CD4-positive, alpha-beta T cell treated with Interleukin-21 for 1 hour (primary cell): ENCODE measurements at places on chromosomes 5 and 9.
A peak's percentile ranks its signal among the peaks of the same experiment; 100 is the strongest.

DNA sequence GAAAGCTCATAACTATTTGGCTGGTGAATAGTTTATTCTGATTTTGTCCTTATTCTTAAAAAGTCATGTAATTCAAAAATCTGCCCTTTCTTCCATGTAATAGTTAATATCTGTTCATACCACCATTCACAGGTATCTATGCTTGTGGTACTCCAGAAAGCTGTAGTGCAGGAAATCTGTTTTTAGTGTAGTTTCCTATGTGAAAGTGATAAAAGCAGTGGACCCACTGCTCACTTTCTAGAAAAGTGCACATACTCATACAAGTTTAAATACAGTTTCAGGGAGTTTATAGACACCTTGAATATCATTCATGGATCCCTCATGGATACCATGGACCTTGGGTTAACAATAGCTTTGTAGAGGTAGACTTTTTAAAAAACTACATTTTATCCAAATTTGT lies 20.2 kb downstream of the PBX3 start:
- no peak for DNase-seq

DNA sequence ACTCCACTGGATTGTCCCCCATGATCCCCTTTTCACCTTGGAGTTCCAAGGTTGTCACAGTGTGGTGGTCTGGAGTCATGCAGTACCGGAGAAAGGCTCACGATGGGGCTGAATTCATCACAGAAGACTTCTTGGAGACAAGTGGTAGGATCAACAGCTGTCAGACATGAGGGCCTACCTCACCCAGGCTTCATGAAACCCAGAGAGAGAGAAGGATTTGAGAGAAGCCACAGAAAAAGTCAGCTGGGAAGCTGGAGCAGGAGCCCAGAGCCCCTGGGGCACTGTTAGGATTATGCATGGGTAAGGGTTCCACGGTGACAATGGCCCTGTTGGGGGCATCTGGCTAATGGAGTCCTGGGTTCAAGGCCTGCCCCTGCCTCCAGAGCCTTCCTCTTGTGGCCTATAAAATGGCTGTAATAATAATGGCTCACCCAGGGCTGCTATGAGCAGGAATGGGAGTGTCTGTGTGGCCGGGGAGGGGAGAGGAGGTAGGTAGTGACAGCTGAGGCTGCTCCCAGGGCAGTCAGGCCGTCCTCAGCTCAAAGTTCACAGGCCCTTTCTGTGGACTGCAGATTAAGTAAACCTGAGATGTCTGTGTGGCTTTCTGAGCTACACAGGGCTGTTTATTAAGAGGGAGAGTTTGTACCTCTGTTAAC lies 910 bp downstream of the TRIM14 start:
- peak; percentile 71 for DNase-seq

- DNase-seq, result no peak
These were observed 26.5 kb downstream of the OGN start for GRCh38 chr9:92377876-92378275.

DNA sequence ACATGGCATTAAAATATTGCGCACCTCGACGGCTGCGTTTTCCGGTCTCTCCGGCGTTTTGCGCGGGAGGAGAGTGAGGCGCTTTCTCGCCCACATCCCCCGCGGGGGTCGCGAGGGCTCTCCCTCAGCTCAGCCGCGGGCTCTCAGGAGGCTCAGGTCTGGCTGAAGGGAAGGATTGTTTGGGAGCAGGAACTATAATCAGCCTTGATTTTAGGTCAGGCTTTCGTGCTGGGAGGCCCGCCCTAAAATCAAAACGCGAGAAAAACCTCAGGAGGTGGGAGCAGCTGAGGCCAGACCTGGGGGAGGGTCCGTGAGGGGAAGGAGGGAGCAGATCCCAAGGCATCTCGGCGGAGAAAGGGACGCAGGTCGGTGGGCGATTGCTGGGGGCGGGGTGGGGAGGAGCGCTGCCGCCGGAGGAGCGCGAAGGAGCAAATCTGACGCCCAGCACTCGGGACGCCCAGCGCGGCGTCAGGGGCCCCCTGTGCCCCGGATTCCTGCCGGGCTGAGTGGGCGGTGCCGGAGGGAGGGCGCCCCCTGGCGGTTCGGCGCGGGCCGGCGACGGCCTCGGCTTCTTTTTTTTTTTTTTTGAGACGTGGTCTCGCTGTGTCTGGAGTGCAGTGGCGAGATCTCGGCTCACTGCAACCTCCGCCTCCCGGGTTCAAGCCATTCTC lies 18.7 kb upstream of the RNF130 start:
- DNase-seq, result peak; percentile 80

GRCh38 chr5:128378196-128378595 lies 159.8 kb downstream of the FBN2 start:
- no peak for DNase-seq

GRCh38 chr9:126550891-126551351 lies 62.8 kb upstream of the LMX1B start:
- no peak for DNase-seq

- DNase-seq, result no peak
These were observed 30.3 kb downstream of the MAN2A1 start for GRCh38 chr5:109719978-109720377.

DNA sequence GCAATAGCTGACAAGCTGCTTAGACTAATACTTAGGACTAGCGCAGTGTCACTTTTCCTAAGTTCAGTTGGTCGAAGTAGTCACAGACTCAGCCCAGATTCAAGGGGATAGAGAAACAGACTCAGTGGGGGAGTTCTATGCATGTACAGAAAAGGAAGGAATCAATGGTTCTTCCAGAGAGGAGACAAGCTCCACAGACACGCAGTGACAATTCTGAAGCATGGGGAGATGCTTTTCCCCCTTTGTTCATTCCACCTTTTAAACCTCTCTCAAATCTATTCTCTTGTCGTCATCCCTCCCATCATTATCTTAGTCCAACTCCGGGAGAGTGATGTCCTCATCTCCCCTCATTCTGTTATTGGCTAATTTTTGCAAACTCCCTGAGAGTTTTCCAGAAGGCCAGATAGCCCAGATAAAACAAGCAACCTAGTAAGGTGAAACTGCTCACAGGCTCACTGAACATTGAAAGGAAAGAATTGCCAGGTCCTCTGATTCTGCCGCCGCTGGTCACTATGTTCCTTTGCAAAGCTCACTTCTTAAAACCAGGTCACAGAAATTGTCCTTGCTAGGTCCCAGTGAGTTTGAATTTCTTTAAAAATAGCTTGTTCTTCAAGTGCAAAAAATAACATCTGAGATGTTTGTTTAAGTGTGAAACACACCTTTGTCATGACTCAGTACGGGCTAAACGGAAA lies 13.4 kb upstream of the STRBP start:
- DNase-seq, result no peak

GRCh38 chr5:80738466-80738865 lies 83.7 kb upstream of the DHFR start:
- no peak for DNase-seq

GRCh38 chr9:107389617-107390071 lies 99.9 kb downstream of the KLF4 start:
- DNase-seq, result no peak

- no peak for DNase-seq
These were observed 239.3 kb downstream of the GAS1 start for GRCh38 chr9:86707932-86708510.

GRCh38 chr5:74626386-74627222 lies 13.9 kb downstream of the ENC1 start:
- no peak for DNase-seq

GRCh38 chr5:131563434-131564228 lies 71.4 kb downstream of the RAPGEF6 start:
- DNase-seq, result no peak
